ENCODE measurements at places on chromosomes 6 and 20.

DNA sequence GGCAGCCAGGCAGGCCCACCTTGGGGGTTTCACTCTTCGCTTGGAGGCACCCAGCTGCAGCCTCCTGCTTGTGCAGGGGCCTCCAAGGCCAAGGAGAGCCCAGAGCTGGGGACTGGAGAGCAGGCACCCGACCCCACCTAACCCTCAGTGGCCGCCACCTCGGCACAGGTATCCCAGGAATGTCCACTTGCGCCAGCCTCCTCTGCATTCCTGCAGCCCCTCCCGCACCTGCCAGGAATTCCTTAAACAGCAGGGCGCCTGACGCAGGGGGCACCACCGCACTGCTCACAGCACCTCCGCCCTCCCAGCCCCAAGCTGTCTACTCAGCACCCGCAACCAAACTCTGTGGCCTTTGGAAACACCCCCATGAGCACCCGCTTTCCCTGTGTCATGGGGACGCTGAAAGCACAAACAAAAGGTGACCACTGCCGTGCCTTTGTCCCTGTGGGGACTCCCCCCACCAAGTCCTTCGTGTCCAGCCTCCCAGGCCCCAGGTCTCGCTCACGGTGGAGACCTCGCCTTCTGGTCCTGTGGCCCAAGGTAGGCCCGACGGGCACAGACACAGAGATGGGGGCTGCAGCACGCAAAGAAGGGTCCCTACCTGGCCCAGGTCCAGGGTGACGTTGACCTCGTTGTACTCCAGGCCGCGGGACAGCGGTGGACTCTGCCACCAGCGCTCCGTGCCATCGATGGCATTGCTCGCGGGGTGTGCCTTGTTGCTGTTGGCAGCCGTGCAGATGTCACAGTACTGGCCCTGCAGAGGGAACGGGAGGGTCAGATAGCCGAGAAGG lies 5.1 kb downstream of the LAMA5 start:
- no peak for DNase-seq

GRCh38 chr6:144339859-144340452 lies 54.8 kb downstream of the UTRN start:
- no peak for DNase-seq

GRCh38 chr20:44072384-44072783 lies 114.6 kb downstream of the JPH2 start:
- no peak for DNase-seq

- no peak for DNase-seq
These were observed 277.6 kb downstream of the CDC5L start for GRCh38 chr6:44665143-44665542.

DNA sequence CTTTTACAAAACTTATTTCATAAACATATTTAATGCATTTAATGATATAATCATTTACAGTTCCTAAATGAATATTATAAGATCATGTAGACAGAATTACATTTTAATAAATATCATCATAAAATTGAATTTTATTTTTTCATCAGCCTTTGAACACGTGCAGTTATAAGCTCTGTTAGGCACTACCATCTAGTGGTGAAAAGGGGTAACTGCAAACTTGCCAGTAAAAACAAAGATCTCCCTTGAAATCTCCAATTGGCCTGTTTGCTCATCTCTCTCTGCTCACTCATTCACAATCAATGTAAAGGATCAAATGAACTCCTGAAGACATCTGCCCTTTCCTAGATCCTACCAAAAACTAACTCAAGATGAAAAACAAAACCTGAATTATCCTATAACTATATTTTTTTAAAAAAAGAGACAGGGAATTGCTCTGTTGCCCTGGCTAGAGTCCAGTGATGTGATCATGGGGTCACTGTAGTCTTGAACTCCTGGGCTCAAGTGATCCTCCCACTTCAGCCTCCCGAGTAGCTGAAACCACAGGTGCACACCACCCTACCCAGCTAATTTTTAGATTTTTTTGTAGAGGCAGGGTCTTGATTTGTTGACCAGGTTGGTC lies 31.7 kb downstream of the SAMHD1 start:
- no peak for DNase-seq

DNA sequence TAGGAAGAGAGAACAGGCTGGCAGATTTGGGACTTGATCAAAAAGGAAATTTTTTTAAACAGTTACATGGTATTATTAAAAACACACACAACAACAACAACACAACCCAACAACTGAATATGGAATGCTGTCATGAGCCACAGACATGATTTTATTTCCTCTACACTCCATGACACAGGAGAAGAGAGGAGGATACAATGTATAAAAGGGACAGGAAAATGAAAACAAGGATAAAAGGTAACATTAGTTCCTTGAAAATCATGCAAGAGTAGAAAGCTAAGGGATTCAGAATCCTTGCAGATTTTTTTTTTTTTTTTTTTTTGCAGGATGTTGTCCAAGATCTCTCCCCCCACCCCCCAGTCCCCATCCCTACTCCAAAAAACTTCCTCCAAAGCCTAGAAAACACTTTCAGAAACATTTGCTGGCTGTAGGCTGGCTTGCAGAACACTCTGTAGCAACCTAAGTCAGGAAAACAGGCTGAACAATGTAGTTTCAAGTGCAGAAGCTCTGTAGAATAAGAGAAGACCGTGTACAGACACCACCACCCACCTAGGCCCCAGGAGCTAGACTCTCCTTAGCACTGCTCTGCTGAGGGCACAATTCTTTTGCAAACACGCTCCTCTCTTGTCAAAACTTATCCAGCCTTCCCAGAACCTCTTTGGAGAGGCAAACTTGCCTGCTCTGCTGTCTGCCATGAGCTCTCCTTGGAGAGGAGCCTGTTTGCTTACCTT lies 845 bp downstream of the ZMYND8 start:
- DNase-seq: no peak

DNA sequence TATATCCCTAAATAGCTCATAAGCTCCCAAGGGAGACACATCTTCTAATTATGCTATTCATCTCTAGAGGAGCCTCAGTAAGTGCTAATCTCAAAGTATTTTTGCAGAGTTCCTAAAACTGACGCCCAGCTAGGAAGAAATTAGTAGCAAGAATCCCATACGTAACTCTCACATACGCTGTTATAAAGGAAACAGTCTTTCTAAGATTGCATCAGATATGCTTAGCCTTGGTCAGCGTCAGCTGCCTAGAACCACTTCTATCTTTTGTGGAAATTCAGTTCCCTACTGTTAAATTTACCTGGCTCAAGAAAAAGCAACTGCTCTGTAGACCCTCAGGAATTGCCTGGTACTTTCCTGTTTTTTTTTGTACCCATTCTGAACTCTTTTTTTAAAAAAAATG lies 13.6 kb downstream of the RIPOR2 start:
- no peak for DNase-seq

GRCh38 chr6:120671519-120671918 lies 662.8 kb downstream of the TBC1D32 start:
- DNase-seq: no peak

- no peak for DNase-seq
These were observed 5.2 kb downstream of the SIRPA start for GRCh38 chr20:1900321-1900801.

GRCh38 chr6:163405412-163406309 lies 8.9 kb upstream of the QKI start:
- DNase-seq: no peak

DNA sequence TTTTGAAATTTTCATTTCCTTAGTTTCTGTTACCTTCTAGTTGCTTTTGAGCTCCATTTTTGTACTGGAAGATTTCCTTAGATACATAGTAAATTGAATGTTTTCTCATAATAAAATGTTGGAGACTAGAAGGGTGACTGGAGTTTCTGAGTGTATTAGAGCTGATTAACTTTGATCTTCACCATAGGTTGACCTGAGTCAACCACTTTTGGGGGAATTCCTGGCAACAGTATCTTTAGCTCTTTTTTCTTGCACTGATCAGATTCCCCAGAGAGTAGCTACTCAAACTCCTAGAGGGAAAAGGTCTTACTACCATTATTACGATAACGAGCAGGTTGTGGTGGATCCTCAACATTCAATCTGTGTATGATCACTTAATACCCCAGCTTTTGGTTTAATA lies 72.7 kb downstream of the KHDC1L start:
- no peak for DNase-seq

DNA sequence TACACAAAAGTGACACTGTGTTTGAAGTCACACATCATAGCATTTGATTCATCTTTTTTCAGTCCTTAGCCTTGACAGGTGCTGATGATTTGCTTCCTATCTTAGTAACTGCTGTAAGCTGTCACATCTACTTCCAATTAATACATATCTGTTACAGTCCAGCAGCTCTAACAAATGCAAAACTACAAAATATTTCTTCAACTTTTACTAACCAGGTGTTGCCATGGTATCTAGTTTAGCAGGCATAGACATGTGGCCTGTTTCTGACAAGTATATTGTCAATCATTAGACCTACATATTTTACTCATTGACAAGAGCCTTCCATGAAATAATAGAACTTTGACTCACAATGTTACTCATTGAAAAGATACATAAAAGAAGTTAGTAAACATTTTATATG lies 1159.7 kb downstream of the GRIK2 start:
- DNase-seq: no peak

- DNase-seq: no peak
These were observed 124.3 kb upstream of the CNR1 start for GRCh38 chr6:88290411-88290810.

- DNase-seq: no peak
These were observed 19.8 kb upstream of the MYLIP start for GRCh38 chr6:16108921-16109658.
